AG08395 (cell line): ENCODE measurements at places on chromosomes 4 and X.
A peak's percentile ranks its signal among the peaks of the same experiment; 100 is the strongest.

DNA sequence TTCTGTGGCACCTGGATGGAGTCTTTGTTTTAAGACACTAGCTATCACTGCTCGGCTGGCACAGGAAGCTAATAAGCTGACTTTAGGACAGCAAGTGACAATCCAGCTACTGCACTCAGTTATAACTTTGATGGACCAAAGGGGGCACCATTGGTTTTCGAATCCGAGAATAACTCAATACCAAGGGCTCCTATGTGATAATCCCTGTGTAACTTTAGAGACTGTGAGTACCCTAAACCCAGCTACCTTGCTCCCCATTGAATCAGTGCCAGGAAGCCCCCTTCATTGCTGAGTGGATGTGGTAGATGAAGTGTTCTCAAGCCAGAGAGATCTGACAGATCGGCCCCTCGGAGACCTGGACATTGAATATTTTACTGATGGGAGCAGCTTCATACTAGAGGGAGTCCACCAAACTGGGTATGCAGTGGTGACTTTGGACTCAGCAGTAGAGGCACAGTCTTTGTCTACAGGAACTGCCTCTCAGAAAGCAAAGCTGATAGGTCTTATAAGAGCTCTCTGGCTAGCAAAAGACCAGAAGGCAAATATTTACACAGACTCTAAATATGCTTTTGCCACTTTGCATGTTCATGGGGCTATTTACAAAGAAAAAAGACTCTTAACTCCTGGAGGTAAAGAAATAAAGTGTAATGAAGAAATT is 35.5 kb upstream of the UGT2B7 start:
- DNase-seq: no peak

DNA sequence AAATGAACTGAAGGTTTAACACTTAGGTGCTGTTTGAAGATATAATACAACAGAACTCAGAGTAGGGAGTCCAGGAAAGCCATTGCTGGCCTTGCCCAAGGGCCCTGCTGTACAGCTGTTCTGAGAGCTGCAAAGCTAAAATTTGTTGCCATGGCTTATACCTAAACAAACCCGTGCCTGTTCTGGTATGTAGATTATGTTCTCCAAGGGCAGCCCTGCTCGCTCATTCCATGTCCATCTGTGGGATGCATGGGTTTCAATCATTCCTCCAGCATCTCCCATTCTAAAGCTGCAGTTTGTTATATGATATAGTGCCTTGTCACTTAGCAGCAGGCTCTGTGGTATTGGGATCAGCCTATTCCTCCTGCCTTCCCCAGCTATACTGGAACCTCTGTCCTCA is 80.8 kb upstream of the BMPR1B start:
- DNase-seq: peak; percentile 28

GRCh38 chr4:143019351-143019750 is 165.4 kb upstream of the USP38 start:
- no peak for DNase-seq

DNA sequence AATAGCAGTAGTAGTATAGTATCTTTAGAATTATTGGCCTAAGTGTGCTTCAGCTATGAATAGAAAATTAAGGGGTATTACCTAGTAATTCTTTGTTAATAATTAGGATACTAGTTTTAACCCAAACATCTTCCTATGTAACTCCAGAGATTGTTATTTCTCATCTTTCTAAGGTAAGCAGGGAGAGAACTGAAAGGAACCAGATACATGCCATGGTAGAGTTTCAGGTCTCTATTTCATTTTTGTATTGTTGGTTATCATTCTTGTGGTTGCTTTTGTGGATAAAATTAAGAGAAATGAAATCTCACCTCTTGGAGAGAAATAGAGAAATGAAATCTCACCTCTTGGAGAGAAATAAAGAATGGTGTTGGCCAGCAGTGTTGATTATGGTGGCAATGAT is 597.1 kb upstream of the CT83 start:
- DNase-seq: no peak

DNA sequence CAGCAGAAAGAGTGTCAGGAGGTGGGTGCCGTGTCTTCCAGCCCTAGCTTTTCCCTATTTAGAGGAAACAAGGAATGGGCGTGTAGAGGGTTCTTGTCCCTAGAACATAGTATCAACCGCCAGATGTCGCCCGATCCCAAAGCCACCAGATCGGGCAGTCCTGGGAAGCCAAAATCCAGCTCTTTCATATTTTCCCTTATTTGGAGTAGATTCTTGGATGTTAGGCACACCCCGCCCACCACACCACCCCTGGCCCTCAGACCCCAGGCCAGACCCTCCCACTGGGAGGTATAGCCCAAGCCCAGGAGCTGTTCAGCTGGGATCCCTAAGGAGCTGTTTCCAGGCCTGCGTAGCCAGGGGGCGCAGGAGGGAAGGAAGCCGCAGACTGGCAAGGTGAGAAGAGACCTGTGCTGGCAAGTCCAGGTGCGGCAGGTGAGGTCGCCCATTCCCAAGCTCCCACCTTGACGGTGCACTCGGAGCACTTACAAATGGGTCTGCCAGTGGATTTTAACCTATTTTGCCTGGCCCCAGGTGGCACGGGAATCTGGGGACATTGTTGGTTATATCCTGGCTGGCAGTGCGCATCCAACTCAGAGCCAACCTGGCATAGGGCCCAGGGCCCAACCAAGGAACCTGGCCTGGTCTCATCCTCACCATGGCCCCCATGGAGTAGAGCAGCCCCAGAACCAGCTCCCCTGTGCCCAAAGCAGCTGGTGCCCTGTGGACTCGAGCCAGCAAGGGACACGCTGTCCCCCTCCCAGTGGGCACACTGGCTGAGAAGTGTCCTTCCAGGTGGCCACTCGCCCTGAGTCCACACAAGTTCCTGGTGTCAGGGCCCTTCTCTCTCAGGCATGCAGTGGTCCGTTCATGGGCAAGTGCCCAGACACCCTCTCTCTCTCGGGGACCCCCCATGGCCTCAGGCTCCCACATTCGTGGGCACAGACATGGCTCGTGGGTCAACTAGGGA is 811 bp downstream of the FLNA start:
- DNase-seq: peak; percentile 43

GRCh38 chr4:113467581-113467980 is 294.0 kb downstream of the CAMK2D start:
- DNase-seq: peak; percentile 61

DNA sequence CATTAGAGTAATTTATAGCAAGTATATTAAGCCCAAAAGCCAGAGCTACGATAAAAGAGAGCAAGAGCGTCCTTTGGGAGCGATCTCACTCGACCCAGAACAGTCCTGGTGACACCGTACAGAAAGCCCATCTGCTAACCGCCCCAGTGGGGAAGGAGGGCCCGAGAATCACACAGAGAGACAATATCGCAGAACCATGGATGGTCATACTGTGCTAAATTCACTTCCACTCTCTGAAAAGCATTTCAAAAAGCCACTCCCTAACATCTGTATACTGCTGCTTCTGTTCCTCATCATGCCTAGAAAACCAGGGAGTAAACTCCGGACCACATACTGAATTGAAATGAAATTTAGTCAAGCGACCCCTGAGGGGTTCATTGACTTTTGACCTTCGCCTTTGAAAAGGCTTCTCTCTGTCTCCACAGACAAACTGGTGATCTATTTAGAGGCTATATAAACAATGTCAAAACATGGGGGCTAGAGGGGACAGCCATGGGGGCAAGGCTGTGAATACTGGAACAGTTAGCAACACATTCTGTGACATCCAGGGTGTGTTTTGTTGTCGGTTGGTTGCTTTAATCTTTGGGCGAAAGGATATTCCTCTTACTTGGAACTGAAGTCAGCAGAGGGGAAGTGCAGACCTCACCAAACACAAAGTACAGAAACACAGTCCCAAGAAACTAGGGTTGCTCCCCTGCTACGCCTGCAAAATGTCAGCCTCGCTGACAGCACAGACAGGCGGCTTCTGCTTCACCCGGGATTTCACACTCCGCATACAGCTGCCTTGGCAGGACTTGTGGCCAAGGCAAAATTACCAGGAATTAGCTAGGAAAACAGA is 129.0 kb upstream of the RASGEF1B start:
- DNase-seq: no peak

DNA sequence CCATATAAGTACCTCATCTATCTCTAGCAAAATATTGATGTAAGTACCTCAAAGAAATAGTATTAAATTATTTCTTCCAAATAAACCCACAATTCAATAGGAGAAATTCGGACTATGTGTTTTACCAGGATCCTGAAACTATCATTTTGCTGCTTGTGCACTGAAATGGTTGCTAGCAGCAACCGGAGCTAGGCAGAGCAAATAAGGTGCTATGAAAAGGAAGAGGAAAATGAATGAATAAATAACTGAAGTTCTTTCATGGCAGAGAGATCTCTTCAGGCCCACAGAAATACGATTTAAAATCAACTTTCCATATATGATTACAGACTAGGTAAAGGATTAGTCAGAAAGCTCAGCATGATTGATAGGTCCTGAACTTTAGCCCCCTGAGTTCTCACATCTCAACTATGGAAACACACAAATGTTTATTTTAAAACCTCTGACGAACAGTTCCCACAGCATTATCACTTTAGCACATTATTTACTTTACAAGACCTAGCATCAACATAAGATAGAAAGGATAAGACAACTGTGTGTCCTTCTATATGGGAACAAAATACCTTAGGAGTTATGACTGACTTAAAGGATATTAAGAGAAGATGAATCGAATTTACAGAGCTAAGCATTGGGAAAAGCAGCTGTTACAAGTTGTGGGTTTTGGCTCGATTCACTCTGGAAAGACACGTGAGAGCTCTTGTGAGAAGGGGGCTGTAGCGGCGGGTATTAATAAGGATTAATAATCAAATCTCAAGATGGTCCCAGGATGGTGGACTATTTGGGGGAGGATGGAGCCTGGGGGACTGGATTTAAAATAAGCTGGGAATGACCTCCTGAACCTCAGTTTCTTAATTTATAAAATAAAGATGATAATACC is 104.3 kb downstream of the CORIN start:
- DNase-seq: no peak

DNA sequence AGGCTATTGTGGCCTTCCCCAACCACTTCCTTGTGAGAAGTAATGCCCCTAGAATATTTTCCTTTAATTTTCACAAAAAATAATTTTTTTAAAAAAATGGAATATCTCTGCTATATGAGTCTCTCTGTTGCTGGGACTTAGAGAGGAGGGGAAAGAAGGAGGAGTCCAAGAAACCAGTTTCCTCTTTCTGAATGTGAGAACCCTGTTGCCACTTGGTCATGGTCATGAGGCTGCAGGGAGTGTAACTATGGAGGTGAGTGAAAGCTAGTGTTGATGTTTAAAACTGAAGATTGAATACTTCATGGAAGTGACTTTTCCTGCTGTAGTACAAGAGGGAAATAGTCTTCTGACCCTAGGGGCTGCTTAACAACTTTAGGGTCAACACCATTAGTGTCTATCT is 20.4 kb downstream of the KIAA1210 start:
- DNase-seq: no peak
